Fibroblast of upper back skin (primary cell): ENCODE measurements at places on chromosomes 12 and 14.

- DNase-seq: peak; percentile 57
Measured at GRCh38 chr14:94355191-94355794, 32.2 kb upstream of the SERPINA6 start.

GRCh38 chr12:88802096-88802706 lies 221.9 kb upstream of the KITLG start:
- no peak for DNase-seq

DNA sequence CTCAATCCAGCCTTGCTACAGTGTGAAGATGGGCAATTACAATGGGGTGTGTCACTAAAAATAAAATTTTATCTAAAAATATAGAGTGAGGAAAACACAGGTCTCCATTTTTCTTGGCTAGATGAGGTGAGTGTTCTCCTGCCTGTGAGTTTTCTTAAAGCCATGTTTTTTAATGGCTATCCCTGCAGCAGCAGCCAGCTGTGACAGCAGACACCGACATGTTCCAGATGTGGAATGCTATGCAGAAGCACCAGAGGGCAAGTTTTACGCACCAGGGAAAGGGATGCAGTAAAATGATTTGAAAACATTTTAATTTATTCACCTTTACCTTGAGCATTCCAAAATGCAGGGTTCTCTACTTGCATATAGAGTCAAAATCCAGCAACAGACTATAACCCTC lies 577.0 kb upstream of the STXBP6 start:
- DNase-seq: no peak

GRCh38 chr12:43112101-43112920 lies 439.7 kb downstream of the ADAMTS20 start:
- peak; percentile 91 for DNase-seq

- no peak for DNase-seq
Measured at GRCh38 chr12:26255893-26256645, 60.7 kb downstream of the SSPN start.

- DNase-seq: no peak
Measured at GRCh38 chr14:81868172-81868571, 334.5 kb upstream of the SEL1L start.

DNA sequence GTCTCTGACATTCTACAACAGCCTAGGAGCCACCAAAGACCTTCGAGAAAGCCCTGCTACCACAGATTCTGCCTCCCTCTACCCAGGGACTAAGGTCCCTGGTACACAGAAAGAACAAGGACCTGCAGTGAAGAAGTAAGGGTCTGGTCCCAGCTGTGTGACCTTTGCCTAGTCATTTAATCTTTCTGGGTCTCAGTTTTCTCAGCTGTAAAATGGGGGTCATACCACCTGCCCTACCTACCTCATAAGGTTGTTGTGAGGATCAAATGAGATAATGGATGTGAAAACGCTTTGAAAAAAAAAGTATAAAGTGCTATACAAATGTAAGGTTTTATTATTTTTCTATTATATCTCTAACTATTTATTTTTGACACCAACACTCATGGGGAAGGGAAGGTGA lies 5.2 kb upstream of the PRKAG1 start:
- no peak for DNase-seq

DNA sequence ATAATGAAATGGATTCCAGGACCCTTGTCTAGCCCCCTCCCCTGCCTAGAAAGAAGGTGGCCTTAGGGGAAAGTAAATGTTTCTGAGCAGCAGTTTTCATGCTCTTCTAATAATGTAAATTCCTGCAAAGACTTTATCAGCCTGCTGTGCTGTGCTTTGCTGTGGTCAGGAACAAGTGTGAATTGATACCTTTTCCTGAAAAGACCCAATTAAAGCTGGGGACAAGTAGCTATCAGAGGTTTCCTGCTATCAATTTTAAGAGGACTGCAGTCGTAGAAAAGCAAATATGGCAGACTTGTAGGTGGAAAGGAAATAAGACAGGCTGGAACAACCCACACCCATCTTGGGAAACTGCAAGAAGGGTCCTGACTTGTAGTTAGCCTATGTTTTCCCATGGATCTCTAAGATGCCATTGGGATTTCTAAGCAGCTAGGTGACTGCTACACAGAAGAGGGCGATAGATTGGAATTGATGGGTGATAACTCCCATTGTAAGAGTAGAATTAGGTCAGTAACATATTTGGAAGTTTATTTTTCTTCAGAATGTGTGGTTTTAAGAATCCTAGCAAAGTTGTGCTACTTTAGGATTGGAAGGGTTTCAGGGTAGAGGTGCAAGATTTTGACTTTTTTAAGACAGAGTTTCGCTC lies 3.1 kb downstream of the DYNLL1 start:
- DNase-seq: no peak

DNA sequence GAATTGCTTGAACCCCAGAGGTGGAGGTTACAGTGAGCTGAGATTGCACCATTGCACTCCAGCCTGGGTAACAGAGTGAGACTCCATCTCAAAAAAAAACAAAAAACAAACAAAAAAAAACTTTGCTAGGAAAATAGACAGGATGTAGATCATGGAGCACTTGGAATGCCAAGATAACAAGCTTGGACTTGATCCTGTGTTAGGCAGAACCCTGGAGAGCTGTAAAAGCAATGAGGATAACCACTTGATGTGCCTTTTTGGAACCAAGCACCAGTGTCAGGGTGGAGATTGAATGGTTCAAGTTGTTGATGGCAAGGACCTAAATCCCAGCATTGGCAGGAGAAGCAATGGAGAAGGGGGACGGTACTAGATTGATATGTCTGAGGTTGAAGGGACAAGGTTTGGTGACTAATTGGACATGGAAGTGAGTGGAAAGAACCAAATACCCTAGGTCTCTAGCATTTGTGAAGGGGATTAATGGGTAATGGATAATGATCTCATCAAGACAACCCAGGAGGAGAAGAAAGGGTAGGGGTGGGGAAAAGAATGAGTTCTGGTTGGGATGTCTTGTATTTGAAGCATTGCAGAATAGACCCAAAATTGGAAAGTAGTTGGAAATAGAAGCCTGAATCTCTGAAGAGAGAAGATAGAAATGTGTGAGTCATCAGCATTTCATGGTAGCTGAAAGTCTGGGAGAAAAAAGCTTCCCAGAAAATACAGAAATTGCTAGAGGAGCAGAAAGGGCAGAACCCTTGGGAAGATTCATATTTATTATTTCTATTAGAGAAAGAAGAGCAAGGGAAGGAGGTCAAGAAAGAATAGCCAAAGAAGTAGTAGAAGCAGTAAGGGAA lies 176.7 kb downstream of the NUAK1 start:
- DNase-seq: peak; percentile 39

- peak; percentile 19 for DNase-seq
Measured at GRCh38 chr12:49092086-49092815, 2.4 kb downstream of the DHH start.

- no peak for DNase-seq
Measured at GRCh38 chr12:22797701-22798100, 172.7 kb downstream of the ETNK1 start.

DNA sequence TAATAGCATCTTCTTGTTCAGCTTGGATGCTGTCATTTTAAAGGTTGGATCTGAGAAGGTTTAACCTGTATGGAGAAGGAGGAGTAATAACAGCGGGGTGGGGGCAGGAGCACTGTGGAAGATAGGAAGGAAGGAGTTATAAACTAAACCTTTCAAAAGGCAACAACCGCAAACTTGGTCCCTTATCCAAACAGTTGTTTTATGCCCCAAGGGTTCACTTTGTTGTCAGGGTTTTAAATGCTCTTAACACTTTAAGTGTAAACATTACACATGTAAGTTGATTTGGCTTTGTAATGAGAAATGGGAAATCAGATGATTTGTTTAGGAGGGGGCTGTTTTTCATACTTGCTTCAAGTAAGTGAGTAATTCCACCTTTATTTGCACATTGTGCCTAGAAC lies 3.0 kb downstream of the NPAS3 start:
- DNase-seq: no peak

DNA sequence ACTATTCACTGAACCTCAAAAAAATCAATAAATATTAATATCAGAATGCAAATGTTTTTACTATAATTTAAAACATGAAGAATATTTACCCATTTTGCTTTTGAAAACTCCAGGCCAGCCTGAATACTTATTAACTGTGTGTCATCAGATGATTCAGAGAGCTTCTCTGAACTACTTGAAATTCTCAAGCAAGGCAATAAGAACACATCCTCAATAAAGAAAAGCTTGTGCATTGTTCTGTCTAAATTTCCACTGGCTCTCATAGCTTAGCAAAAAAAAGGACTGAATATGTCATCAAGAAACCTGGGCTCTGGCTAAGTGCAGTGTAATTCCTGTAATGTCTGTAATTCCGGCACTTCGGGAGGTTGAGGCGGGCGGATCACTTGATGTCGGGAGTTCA lies 194.1 kb downstream of the BTG1 start:
- DNase-seq: peak; percentile 21

- no peak for DNase-seq
Measured at GRCh38 chr12:92295523-92295922, 149.9 kb upstream of the BTG1 start.
